ENCODE measurements at places on chromosomes 2 and 18.

DNA sequence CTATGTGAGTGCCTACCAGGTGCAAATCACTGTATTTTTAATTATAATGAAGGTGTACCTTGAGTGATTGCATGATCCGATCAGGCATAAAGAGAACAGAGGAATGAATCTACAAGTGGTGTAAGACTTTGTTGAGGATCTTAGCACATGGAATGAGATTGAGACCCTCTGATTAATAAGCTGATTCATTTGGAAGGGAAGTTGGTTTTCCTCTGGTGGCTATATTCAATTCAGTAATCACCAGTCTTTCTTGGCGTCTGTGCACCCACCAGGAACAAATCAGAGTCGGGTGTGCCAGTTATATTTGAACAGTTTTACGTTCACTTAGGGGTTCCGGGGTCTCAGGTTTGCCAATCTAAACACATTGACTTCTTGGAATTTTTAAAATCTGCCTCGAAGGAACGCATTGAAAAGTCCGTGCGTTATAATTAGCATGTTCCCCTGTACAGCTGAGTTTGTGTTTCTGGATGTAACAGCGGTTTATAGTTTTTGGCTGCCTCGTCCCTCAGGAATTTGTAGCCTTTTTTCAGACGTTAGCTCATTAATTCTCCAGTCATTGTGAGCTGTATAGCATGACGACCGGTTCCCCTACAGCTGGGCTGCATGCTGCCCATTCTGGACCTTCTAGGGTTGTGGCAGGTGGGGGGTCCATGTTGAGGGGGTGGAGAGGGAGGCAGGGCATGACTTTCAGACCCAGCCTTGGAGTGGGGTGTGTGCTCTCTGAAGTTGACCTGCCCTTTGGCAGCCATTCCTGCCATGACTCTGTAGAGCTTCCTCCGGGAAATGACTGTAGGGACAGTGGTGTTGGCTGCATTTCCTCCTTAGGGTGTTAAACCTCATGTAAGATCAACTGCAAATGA lies 20.3 kb downstream of the MYO1B start:
- peak; percentile 81 for DNase-seq

DNA sequence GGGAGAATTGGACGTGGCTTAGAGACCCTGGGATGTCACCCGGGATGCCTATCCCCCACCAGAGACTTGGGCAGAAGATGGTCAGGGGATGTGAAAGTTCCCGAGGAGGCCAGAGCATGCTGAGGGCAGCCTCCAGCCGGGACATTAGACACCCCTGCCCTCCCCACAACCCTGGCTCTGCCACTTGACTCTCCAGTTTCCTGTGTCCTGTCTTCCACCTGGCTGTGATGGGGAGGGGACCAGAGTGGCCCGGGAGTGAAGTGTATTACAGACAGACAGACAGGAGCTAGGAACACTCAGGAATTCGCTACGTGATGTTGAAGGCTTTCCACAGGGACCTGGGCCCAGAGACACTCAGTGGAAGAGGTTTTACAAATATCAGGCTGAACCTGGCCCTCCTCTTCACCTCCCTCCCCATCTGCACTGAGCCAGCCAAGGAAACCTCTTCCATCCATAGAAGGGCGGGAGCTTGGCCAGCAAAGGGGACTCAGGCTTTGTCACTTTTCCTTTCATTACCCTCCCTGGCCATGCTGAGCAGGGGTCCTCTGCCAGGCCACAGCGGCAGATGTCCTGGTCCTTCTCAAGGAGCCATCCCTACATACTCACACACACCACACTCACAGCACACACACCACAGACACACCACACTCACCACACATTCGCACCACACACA lies 60.7 kb downstream of the SDC1 start:
- DNase-seq = no peak

DNA sequence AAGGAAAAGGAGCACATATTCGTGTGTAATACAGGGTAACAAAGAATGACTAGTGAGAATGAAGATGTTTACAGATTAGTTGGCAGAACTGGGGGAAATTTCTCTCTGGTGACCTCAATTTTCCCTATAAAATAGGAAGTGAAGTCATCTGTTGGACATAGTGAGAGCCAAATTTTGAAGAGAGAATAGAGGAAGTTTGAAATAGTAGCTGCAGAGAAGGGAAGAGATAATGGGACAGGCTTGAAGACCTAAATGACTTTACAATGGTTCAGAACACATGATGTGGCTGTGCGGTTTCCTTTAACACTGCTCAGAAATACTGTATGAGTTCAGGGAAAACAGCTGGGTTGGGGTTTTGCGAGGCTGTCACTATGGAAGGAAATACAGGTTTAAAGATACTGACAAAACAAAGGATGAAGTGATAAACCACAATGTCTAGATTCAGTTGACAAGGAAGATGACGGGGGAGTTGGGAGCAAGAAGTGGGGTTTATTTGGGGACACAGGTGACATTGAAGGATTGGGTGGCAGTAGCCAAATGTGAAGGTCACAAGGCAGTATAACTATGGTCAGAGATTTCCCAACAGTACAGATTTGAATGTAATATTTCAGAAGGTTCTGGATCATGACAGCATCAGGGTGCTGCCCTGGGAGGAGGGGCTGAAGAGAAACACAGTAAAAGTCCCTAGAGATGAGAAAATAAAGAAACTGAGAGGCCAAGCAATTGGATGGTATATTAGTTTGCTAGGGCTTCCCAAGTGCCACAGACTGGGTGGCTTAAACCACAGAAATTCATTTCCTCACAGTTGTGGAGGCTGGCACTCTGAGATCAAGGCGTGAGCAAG lies 82.6 kb upstream of the TANK start:
- DNase-seq = peak; percentile 91

- DNase-seq = no peak
These were observed 7.3 kb upstream of the MTLN start for GRCh38 chr2:110219496-110220189.

- DNase-seq = peak; percentile 84
These were observed 92.6 kb downstream of the ITGB1BP1 start for GRCh38 chr2:9330612-9331270.

- DNase-seq = no peak
These were observed 18.3 kb downstream of the GALR1 start for GRCh38 chr18:77267969-77268368.

DNA sequence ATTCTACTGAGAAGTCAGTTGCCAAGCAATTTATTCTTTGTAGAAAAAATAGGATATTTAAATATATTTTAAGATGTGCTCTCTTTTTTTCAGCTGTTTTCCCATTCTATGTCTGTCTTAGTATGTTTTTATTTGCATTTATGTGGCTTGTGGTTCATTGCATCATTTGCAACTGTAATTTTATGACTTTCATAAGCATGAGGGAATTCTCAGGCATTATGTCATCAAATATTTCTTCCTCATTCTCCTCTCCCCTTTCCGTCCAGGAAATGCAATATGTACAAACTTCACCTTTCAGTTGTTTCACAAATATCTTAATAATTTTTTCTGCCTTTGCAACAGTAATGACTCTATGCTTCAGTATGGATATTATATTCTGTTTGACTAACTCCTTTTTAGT lies 560.2 kb upstream of the LRATD1 start:
- DNase-seq = peak; percentile 21

DNA sequence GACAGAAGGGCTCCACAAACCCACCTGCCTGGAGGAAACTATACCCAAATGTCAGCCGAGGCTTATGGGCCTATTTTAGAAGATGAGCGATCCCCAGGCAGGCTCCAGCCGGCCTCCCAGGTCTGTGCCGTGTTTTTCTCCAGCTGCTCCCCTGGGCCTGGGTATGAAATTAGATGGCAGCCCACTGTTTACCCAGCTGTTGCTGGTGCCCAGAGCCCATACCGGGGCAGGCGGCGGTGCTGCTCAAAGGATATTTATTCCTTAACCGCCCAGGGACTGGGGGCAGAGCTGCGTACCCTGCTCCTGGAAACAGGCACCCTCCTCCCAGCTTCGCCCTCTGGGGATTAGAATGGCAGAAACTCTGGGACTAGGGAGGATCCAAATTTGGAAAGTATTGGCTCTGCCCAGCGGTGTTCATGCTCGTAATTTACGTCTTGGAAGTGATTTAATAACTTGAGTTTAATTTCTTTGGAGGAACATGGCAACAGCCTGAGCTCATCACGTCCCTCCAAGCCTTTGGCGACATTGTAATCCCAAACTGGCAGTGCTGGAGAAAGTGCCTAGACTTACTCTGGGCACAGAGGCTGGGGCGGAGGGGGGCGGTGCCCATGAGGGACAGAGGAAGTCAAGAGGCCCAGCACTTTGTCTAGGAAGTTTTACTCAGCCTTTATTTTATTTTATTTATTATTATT lies 199.2 kb downstream of the KLHL29 start:
- DNase-seq = peak; percentile 78

GRCh38 chr2:16773080-16773713 lies 107.6 kb upstream of the CYRIA start:
- DNase-seq = peak; percentile 50

DNA sequence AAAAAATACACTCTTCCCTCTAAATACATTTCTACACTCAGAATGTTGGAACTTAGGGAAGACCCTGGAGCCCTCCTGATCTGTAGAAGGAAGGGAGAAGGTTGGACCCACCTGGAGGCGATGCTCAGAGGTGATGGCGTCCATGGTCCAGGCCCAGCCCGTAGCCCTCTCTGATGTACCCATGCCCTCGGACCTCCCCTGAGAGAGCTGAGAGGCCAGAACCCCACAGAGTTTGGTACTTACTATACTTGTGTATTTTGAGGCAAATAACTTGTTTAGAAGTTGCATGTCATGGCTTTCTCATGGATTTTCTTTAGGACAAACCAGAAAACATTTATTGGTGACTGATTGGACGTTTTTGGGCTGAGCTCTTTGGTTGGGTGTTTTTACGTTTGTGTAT lies 10.5 kb downstream of the CTDP1 start:
- DNase-seq = no peak

DNA sequence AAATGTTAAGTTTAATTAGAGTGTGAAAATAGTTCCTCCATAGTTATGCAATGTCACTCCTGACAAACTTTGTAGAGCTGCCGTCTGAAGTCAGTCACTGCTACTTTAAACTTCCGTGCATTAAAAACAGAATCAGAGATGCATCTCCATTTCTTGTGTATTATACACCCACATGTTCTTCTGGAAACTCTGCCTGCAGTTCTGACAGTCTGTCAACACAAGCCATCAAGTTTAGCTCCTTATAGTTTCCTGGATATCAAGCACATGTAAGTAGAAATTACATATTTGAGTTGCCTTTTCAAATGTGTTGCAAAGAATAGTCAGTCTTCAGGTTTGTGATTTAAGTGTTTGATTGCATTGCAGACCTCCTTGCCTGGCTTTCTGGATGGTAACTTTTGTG lies 184.3 kb downstream of the CTNNA2 start:
- DNase-seq = no peak

DNA sequence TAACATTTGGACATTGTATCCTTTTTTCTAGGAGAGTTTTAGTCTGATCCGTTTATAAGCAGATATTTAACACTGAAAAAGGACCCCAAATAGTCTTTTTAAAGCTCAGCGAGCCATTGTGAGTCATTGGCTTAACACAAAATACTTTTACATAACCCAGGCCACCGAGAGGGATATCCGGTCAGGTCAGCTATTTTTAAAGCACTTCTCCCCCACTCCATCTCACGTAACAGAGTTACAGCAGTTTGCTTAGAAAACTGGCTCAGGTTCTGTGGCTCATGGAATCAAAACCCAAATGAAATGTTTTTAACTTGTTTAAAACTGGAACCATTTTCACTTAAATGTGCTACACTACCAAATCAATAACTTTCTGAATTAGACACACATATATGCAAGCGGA lies 23.9 kb downstream of the COL4A3 start:
- peak; percentile 33 for DNase-seq

GRCh38 chr2:118858485-118859156 lies 11.2 kb upstream of the EN1 start:
- no peak for DNase-seq

- DNase-seq = no peak
These were observed 7.1 kb downstream of the PKDCC start for GRCh38 chr2:42054714-42055430.

DNA sequence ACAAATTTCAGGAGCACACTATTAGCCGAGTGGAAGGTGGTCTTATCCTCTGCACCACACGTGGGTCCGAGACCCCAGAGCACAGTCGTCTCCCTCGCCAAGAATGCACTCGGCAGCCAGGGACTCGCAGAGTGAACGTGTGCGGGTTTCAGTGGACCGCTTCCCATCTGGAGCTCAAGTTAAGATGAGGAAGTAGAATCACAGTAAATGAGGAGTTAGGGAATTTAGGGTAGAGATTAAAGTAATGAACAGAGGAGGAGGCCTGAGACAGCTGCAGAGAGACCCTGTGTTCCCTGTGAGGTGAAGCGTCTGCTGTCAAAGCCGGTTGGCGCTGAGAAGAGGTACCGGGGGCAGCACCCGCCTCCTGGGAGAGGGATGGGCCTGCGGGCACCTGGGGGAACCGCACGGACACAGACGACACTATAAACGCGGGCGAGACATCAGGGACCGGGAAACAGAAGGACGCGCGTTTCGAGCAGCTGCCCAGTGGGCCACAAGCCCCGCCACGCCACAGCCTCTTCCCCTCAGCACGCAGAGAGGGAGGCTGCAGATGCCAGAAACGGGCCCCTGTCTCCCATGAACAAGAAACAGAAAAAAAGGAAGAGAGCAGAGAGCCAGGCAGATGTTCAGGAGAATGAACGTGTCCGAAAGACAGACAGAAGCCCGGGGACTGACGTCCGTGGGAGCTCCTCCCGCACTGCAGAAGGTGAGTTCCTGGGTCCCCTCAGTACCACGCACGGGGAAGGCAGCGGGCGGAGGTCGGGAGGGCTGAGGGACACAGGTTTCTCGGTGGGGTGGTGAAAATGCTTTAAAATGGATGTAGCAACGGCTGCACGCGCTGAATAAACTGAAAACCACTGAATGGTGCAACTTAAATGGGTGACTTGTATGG lies 5.4 kb upstream of the KCNG2 start:
- DNase-seq = no peak

DNA sequence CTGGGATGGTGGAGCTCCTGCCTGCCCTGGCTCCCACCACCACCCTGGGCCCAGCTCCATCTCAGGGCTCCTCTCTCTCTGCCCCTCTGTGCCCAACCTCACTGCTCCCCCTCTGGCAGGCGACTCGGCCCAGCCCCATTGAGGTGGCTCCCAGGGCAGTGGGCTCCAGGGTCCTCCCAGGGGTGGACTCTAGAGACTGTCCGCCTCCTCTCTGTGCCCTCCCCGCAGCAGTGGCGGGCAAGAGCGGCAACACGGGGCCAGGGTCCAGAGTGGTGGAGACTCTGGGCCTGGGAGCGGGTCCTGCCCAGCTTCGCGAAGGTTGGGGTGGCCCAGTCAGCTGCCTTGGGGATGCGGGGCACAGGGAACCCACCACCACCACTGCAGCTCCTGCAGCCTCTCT lies 27.4 kb downstream of the DDX1 start:
- DNase-seq = no peak

GRCh38 chr18:77716282-77716681 lies 466.6 kb downstream of the GALR1 start:
- DNase-seq = no peak

DNA sequence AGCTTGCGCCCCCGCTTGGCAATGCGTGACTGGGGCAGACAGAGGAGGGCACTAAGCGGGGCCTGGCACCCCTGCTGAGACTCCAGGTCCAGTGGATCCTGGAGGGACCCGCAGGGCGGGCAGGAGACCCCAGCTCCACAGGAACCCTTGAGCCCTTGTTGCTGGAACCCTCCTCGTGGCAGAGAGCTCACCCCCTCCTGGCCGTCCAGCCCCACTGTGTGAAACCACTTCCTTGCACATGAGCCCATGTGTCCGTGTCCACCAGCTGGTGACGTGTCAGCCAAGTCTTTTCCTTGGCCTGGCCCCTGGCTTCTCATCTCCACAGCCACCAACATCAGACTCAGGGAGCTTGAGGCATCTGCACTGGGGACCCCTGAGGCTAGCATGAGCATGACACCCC lies 38.0 kb downstream of the BIN1 start:
- no peak for DNase-seq

Measured in muscle of leg (tissue), 16 donors.